ENCODE measurements at places on chromosomes 1 and 21.

- DNase-seq: no peak
Measured at GRCh38 chr21:35697321-35697808, 363.0 kb downstream of the SETD4 start.

DNA sequence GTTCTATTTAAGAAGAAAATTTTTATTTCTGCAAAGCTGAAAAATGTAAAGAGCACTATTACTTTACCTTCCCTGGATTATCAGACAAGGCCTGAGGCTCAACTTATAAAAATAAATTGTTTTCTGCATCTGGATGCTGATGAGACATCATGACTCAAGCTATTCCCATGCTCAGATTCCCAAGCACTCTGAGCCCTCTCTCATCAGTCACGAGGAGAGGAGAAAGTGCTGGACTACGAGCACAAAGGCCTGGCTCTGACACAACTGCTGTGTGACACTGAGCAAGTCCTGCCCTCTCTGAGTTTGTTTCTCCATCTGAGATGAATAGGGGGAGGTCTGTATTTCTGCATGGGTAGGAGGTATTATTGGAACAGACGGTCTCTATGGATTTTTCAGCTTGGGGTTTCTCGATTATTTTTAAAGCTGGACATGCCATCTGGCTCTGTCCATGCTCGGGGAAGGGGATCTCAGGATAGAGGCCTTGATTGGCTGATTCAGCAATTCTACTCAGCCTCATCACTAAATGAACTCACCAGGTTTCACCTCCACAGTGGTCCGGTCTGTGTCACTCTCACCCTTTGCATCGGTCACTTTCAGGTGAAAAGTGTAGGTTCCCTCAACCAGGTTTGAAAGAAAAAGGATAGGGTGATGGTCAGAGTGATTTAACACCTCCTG, 107.7 kb downstream of the KIAA0319L start:
- no peak for DNase-seq

GRCh38 chr1:56799605-56800400, 19.4 kb downstream of the FYB2 start:
- no peak for DNase-seq

DNA sequence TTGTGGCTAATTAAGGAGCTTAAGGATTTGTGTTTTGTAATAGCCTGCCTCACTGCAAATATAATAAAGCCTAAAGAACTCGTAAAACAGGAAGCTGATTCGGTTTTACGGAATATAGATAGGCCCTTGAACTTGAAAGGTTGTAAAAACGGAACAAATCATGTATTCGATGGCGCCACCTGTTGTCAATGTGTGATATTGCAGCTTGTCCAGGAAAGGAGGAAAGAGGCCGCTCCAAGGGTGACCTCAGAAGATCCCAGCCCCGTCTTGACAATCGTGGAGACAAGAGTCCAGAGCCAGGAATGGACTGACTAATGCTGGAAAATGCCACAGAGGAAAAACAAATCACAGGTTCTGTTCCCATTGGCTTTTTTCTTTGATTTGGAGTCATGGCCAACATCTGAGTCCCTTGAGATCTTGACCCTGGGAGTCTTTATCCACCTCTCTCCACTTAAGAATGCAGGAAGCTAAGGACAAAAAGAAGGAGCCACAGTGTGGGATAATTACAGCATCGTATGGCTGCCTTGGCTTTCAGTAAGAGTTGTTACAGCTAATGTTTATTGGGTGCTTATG, 7.0 kb upstream of the IGSF21 start:
- DNase-seq: peak; percentile 46

DNA sequence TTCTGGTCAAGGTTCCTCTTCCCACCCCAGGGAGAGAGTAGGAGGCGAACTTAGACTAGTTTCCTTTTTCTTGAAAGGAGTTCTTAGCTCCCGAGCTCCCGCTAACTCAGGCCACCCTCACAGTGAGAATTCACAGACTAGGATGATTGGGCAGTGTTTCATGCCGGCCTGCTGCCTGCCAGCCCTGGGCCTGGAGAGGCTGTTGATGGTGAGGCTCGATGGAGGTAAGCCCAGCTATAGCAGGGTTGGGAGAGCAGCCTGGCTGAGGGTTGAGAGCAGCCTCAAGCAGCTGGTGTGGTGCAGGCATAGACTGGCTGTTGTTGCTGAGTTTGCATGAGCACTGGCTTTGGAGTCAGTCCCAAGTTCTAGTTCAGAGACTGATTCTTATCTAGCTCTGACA, 274.4 kb downstream of the MATN1 start:
- DNase-seq: no peak

DNA sequence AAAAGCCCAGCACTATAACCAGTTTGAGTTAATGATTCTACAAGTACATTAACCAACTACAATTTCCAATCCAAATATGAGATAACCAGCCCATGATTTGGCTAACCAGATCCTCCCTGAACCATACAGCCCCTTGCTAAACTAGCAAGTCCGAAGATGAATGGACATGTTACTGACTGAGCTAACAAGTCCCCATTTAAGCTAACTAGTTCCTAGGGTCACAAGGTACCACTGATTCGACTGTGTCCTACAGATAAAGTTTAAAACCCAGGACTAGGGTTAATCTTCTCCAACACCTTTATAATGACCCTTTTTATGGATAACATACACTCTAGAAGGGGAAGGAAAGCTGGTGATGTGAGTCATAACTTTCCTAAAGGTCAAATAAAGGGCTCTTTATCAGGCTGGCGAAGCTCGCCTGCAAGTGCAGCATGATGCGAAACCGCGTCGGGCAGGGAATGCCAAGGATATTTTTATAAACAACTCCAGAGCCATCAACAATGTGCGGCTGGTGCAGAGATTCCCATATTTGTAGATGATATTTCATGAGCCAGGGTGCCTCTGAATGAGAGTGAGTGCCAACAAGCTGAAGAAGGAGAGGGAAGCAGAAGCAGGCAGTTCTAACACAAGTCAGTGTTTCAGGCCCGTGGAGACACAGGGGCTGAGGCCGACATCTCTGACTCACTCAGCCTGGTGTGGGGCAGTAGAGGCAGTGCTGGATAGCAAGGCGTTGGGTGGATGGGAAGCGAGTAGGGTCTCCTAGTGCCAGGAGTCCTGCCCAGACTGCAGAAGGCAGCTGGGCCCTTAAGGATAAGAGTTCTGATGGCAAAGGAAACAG, 75.6 kb upstream of the ROR1 start:
- no peak for DNase-seq

DNA sequence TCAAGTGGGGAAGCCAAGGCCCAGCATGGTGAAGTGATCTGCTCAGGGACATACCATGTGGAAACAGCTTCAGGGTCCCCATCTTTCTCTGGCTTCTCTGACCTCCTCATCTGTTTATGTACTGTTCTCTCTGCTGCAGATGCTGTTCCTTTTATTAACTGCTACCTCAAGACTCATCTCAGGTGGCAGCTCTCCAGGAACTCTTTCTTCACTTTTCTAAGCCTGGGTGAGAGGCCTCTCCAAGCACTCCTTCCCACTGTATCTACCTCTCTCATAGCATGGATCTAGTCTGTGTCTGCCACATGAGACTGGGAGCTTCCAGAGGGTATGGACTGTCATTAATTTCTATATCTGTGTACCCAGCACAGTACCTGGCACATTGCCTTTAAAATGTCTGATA, 73.4 kb upstream of the PPM1J start:
- no peak for DNase-seq

DNA sequence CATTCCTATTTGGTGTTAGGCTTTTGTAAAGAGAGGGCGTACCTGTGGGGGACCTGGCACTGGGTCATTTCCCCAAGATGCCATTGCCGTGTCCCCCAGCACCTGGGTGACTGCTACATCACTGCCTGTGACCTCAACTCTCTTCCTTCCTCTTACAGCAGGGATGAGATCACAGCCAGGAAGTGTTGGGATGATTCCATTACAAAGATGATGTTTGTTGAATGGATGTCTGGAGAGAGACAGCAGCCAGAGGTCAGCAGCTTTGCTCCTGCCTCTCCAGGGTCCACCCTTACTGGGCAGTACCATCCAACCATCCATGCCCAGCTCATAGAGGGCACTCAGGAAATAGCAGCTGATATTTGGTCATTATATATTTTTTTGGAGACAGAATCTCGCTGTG, 35.1 kb downstream of the TMEM51 start:
- no peak for DNase-seq
